ENCODE measurements at places on chromosomes 4 and X.

GRCh38 chr4:158578476-158578875 lies 56.8 kb downstream of the RXFP1 start:
- H3K27ac ChIP-seq = no peak overlapping the region
- no peaks in the 10 kb centered on the region for H3K4me1 ChIP-seq
- peak; percentile 49 for DNase-seq
- no peak overlapping the region for H3K4me3 ChIP-seq

DNA sequence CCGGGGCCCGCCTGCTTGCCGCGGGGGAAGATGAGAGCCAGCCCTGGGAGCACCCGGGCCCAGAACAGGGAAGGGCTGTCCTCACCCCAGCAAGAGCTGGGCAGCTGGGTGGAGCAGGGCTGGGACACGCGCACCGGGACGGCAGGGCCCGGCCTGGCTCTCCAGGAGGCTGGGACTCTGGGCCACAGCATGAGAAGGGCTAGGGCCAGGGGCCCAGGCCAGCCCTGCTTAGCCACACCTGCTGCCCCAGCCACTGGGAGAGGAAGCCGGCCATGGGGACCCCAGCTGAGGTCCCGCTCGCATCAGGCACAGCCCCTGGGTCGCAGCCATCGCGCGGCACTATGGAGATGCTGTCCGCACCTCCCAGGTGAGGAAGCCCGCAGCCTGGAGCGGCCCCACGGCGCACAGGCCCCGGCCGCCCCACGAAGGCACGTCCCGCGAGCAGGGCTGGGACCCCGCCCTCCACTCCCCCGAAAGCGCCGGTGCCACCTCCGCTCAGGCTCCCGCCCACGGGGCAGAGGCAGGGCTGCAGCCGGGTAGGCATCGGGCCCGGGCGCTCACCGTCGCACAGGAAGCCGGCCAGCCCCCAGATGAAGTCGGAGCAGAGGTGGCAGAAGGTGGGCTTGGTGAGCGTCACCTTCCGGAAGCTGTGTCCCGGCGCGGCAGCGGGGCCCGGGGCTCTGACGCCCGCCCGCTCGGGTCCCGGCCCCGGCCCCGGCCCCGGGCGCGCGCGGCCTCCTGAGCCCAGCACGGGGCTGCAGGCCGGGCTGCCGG lies 531 bp downstream of the DGKQ start:
- peaks cover under 1% of the 10 kb centered on the region for H3K27me3 ChIP-seq
- no peaks in the 10 kb centered on the region for H3K36me3 ChIP-seq
- H3K4me3 ChIP-seq = peak overlapping the region; percentile 49
- peaks cover 12% of the 10 kb centered on the region for H3K4me1 ChIP-seq

DNA sequence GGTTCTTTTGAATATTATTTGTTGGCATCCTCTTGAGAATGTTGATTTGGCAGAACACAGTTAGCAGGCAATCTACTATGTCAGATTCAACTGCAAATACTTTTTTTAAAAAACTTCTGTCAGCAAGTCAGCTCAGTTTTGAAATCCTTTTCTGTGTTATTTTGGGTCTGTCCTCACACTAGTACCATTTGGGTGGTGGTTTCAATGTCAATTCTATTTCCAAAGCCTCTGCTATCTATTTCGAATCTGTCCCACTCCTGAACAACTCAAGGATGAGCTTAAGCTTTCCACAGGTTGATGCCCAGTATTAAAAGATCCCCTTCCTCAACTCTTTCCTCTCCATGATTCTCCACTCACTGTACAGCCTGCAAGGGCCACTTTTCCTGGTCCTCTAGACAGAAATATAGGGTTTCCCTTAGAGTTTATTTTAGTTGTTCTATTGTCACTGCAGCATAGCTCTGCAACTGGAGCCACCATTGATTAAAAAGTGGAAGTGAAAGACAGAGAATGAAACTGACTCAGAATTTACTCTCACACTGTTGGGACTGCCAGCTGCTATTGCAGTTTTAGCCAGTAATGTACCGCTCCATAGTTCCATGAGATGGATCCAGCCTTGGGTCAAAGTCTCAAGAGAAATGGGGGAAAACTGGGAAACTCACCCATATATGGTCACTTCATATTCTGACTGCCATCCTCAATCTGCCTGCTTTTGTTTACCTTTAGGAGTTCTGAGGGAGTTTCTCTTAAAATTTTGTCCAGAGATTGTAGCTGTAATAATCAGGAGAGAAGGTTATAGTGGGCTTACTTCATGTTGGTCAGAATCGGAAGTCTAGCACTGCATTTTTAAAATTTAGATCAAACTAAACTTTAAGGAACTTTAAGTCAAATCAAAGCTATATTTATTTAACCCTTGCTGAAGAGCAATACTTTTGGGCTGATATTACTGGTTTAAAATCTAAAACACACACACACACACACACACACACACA lies 14.6 kb downstream of the HDX start:
- DNase-seq = no peak
- no peaks in the 10 kb centered on the region for H3K36me3 ChIP-seq
- no peak overlapping the region for H3K27ac ChIP-seq
- no peaks in the 10 kb centered on the region for H3K27me3 ChIP-seq

- H3K27me3 ChIP-seq = no peaks in the 10 kb centered on the region
- no peak for DNase-seq
- H3K36me3 ChIP-seq = no peaks in the 10 kb centered on the region
Observed at GRCh38 chr4:123190176-123190575, 206.4 kb upstream of the SPRY1 start.

- peak; percentile 80 for DNase-seq
- H3K36me3 ChIP-seq = no peaks in the 10 kb centered on the region
- H3K27ac ChIP-seq = peak overlapping the region; percentile 85
- H3K4me3 ChIP-seq = peak overlapping the region; percentile 86
Observed at GRCh38 chr4:127965803-127966175, 583 bp downstream of the ABHD18 start.

- no peaks in the 10 kb centered on the region for H3K27me3 ChIP-seq
- H3K36me3 ChIP-seq = no peaks in the 10 kb centered on the region
- H3K4me3 ChIP-seq = no peak overlapping the region
- DNase-seq = no peak
- no peaks in the 10 kb centered on the region for H3K4me1 ChIP-seq
Observed at GRCh38 chrX:69072486-69073006, 92.7 kb downstream of the PJA1 start.
